ENCODE measurements at places on chromosomes 7 and 10. TPM values are rescaled to one million over a fixed set of nuclear protein-coding genes. Genes with fewer than 3 reads are reported as not detected.

DNA sequence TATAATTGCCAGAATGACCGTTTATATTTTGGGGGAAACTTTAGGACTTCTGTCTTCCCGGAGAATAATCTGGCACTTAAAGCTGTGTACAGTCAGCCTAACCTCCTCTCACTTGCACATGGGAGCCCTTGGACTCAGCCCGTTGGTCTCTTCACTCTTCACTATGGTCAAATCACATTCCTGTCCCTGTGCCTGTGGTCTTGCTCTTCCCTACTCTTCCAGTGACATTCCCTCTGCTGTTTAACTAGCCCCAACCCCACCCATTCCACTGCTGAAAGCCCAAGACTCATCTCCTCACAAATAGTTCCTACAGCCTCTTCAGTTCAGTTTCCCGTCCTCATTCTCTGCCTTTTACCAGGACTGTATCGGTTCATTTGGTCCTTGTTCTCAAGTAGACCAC, 135.0 kb downstream of the DYNC1I1 start:
- DNase-seq, result no peak

DNA sequence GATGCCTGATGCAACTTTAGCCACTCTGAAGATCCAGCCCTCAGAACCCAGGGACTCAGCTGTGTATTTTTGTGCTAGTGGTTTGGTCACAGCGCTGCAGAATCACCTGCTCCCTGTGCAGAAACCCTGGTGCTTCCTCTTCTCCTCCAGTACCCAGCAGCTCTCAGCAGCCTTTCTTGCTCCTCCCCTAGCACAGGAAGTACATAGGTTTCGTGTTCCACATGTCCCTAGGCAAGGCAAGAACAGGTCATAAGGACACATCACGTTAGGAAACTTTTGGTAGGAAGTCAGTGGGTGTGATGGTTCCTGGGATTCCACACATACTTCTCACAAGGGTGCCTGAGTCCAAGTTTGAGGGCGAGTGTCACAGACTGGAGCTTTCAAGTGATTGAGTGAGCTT, 167.9 kb upstream of the PRSS1 start:
- DNase-seq, result no peak

DNA sequence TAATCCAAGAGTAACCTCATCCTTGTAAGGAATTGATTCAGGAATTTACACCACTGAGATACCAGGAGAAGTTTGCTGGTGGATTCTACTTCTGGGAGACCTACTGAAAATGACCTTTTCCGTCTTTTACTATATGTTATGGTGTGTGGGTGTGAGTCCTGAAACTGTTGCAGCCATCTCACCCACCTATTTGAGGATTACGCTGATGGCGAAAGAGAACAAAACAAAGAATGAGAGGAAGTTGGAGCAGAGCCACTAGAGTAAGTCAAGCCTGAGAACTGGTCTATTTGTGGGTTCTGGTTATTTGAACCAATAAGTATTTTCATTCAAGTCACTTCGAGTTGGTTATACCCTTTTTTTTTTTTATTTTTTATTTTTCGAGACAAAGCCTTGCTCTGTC, 12.7 kb upstream of the ABCC2 start:
- no peak for DNase-seq

DNA sequence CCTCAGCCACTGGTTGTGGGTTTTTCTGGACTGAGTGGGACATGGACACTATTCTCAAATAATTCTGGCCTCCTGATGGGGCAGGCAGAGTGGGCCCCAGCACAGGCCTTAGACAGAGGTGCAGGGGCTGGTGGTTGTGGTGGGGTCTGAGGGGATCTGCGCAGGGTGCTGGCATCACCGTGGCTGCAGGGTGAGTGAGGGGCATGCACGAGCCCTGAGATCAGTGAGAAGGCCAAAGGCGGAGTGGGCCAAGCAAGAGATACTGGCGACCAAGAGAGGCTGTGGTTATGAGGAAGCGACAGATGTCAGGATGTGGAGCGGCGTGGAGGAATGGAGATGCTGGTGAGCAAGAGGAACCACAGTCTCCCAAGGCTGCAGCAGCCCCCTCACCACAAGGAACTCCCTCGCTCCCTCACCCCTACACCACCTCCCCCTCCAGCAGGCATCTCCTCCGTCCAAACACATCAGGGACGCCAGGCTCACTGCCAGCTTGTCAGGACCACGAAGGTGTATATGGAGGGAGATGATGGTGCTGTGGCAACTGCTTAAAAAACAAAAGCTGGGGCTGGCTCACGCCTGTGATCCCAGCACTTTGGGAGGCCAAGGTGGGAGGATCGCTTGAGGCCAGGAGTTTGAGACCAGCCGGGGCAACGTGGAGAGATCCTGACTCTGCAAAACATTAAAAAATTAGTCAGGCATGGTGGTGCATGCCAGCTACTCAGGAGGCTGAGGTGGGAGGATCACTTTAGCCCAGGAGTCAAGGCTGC, 9.6 kb downstream of the PRF1 start:
- DNase-seq, result no peak

- DNase-seq, result no peak
Measured at GRCh38 chr7:139047970-139048369, 12.1 kb upstream of the ZC3HAV1L start.

SLC18A3 gene
- total RNA-seq, result not detected

- DNase-seq, result no peak
Measured at GRCh38 chr7:158648787-158649186, 55.8 kb downstream of the NCAPG2 start.

- DNase-seq, result no peak
Measured at GRCh38 chr7:19099194-19099593, 18.2 kb downstream of the TWIST1 start.

SLC26A5 gene
- total RNA-seq, result 0.64 TPM

HMX3 gene
- not detected for total RNA-seq

DNA sequence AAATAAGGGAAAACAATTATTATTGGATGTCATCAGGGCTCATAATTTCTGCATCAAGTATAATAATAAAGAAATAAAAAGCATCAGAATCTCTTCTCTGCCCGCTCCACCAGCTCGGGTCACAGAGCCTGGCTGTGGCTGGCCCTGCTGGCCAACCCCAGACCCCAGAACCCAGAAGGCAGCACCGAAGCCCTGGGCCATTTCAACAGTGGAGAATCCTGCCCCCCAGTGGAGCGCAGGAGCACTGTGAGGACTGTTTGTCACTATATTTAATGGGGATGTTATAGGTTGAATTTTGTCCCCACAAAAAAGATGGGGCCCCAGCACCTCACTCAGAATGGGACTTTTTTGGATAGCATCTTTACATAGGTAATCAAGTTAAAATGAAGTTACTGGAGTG, 27.3 kb downstream of the DENND11 start:
- DNase-seq, result peak; percentile 58

DNA sequence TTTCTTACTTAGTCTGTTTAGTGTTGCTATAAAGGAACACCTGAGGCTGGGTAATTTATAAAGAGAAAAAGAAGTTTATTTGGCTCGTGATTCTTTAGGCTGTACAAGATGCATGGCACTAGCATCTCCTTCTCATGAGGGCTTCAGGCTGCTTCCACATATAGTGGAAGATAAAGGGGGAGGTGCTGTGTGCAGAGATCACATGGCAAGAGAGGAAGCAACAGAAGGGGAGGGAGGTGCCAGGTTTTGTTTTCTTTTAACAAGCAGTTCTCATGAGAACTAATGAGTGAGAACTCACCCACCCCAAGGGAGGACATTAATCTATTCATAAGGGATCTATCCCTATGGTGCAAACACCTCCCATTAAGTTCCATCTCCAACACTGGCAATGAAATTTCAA, 17.3 kb downstream of the CYP2E1 start:
- no peak for DNase-seq

DNA sequence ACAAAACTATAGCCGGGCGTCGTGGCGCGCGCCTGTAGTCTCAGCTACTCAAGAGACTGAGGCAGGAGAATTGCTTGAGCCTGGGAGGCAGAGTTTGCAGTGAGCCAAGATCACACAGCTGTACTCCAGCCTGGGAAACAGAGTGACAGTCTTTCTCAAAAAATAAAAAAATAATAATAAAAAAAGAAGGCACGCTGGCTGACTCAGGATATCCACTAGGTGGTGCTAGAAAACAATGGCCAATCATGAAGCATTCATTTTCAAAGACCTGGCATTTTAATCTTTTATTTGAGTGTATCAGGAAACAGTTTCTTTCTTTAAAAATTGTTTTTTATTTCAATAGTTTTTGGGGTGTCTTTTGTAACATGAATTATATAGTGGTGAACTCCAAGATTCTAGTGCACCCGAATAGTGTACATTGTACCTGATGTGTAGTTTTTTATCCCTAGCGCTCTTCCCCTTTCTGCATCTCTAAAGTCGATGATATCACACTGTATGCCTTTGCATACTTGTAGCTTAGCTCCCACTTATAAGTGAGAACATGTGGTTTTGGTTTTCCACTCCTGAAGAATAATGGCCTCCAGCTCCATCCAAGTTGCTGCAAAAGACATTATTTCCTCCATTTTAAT, 88.6 kb downstream of the LYZL1 start:
- peak; percentile 38 for DNase-seq

BHLHA15 gene
- total RNA-seq, result 0.51 TPM

TCAF2 gene
- total RNA-seq, result 7.3 TPM

- no peak for DNase-seq
Measured at GRCh38 chr10:100345570-100346330, 1.3 kb upstream of the SCD start.

GRCh38 chr7:105636982-105637381, 55.7 kb upstream of the EFCAB10 start:
- DNase-seq, result no peak

DNA sequence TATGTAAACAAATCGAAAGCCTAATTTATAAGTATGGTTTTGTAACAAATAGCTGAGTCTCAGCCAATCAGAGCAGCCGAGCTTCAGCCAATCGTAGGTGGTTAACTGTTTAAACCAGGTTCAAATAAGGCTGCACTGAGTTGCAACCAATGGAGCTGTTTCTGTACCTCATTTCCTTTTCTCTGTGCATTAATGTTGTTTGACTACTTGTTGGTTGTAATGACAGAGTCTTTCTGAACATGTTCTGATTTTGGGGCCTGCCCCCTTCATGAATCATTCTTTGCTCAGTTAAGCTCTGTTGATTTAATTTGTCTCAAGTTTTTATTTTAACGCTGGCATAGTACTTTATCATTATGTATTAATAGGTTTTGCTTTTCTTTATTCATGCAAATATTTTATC, 14.6 kb downstream of the OTUD1 start:
- no peak for DNase-seq

- DNase-seq, result no peak
Measured at GRCh38 chr7:85405016-85405902, 218.4 kb upstream of the SEMA3D start.

DNA sequence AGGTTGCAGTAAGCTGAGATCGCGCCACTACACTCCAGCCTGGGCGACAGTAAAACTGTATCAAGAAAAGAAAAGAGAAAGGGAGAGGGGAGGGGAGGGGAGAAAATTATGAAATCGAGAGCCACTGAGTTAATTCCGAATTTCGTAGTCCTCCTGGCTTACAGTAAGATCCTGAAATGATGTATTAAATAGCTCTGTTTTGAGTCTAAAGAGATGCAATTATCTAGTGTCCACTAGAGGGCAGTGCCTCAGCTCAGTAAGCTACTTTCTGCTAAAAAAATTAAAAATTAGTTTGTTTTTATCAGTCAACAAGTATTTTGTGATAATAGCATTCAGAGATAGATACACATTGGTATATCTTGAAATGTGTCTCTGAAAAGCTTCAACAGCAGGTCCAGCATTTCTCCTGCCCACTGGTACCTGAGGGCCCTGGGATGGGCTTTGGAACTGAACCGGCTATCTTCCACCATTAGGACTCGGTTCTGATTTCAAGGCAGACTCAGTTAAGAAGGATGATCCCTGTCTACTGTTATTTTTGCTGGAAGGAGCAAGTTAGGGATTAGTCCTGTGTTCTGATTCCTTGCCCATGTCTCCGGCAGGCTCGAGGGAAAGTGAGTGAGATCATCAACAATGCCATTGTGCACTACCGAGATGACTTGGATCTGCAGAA, 19.5 kb downstream of the TSPAN33 start:
- peak; percentile 70 for DNase-seq

SPDYE2 gene
- not detected for total RNA-seq

DNA sequence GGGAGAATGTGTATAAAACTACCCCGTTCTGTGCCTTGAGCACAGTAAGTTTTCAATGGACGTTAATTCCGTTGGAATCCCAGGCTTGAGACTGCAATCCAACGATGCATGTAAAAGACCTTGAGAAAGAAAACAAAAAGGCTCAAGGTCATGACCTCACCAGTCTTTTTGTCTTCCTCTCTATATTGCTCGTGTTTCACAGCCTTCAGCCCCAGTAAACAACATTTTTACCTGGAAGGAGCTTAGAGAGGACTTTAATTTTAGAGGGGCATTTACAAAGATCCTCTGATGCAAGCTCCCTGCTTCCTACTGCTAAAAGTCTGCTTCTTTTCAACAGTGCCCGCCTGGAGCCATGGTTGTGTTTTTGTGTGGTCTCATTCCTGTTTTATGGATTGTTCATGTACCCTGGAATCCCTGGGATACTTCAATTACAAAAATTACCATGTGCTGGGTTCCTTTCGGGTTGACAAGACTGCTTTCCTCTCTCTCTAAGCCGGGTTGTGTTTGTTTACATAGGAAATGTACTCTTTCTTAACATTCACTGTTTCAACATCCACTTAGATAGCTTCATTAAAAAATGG, 320.1 kb upstream of the NFE2L3 start:
- DNase-seq, result peak; percentile 35

DNA sequence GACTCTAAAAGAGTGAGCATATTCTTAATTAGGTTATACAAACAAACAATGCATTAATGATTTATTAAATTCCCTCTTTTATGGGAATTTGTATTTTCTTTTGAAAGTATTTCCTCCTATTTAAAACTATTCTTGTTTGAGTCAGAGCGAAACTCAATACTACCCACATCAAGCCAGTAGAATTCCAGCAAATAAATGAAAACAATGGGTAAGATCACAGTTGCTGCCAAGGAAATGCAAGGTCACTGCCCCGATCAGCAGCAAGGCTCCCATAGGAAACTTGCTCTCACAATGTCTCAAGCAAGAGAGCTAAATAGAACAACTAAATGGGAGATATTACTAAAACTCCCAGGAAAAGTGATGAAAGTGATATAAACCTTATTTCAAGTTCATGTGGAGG, 206.3 kb downstream of the THSD7A start:
- DNase-seq, result no peak

GRCh38 chr10:43132867-43133787, 5.1 kb upstream of the CSGALNACT2 start:
- no peak for DNase-seq

LRRC18 gene
- not detected for total RNA-seq

DNA sequence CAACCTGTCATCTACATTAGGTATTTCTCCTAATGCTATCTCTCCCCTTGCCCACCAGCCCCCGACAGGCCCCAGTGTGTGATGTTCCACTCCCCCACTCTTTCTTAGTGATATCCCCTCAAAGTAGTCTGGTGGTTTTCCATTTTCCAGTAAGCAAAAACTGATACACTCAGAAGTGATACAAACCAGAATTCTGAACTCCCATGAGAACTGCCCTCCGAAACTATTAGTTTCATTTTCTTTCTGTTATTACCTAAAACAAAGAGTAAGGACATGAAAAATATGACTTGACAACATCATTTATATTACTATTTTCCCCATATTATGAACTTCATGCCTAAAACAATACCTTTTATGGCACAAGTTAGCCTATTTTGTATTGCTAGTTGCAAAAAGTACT, 175.0 kb downstream of the OTUD1 start:
- no peak for DNase-seq

- no peak for DNase-seq
Measured at GRCh38 chr7:148927123-148928045, 43.3 kb upstream of the EZH2 start.

GRCh38 chr7:148394582-148394981, 196.0 kb upstream of the C7orf33 start:
- no peak for DNase-seq

All from dermis microvascular lymphatic vessel endothelial cell (primary cell).